ENCODE measurements at places on chromosomes 4 and X.

DNA sequence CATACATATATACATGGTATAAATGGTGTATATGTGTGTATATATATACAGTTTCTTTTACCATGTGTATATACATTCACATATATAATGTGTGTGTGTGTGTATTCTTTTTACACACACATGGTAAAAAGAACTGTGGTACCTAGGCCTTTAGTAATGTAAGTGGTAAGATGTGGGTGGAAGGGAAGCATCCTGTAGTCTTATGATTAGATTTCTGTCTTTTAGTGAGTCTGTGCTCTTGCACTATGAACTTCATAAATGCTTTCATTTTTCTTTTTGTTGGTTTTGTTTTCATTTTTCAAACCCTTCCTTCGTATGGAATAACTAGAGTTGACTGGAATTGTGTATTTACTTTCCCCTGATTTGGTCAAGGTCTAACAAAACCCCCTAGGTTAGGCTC lies 12.1 kb downstream of the PABPC4L start:
- DNase-seq, result no peak

DNA sequence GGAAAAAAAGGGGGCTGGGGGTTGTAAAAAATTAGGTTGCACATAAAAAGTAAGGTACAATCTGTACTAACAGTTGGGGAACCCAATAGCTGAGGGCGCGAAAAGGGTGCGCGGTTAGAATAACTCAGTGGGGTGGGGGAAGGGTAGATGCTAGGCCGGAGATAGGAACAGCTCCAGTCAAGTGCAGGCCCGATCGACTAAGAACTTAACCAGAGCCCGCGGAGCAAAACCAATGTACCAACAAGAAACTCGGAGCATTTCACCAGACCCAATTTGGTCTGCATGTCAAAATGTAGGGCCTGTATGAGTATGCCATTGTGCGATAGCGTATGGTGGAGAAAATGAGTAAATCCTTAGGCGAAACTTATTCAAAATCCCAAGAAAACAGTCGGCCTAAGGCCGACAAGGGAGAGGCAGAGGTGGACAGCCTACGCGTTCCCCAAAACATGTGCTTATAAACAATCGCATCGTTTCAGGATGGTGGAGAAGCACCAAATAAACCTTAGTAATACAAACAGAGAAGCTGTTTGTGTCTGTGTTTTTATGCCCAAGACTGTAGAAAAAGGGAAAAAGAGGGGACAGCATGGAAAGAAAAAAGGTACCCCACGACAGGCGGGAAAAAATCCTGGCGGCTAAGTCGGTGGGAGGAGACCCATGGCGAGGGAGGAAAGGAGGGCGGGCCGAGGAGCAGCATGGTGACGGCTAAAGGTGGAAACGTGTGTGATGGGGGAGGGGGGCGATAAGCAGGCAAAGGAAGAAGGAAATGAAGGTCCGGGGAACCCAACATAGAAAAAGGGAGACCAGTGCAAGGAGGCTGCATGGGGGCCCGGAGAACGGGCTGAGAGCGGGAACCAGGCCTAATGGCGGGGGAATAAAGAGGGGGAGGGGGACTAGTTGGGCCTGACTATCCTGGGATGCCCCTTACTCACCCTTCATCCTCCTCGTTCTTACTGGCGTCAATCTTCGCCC lies 990 bp downstream of the HNRNPD start:
- peak; percentile 86 for DNase-seq

GRCh38 chrX:20666331-20666730 lies 399.6 kb upstream of the RPS6KA3 start:
- no peak for DNase-seq

DNA sequence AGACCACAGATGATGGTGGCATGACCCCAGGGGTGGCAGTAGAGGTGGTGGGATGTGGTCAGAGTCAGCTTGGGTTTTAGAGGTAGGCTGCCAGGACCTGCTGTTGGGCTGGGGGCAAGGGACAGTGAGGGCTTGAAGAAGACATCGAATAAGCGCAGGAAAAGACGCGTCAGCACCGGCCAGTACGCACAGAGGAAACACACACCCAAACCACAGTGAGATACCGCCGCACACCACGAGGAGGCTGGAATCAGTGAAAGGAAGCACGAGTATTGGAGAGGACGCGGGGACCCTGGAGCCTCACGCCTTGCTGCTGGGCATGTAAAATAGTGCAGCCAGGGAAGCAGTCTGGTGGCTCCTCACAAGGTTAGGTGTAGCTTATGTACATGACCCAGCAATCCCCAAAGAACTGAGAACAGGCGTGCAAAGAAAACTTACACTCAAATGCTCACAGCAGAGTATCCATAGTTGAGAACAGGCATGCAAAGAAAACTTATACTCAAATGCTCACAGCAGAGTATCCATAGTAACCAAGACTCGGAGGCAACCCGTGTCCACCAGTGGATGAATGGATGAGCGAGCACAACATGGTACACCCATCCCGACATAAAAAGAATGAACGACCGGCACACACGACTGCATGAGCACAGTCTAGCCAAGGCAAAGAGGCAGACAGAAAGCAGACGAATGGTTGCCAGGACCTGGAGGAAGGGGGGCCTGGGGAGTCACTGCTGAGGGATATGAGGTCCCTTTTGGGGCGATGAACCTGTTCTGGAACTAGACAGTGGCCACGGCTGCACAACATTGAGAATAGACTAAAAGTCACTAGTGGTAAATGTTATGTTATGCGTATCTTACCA lies 13.3 kb downstream of the PDZD4 start:
- no peak for DNase-seq

GRCh38 chr4:158949099-158949498 lies 153.8 kb upstream of the RAPGEF2 start:
- DNase-seq, result no peak

GRCh38 chrX:53440621-53441517 lies 6.7 kb upstream of the HSD17B10 start:
- peak; percentile 72 for DNase-seq

DNA sequence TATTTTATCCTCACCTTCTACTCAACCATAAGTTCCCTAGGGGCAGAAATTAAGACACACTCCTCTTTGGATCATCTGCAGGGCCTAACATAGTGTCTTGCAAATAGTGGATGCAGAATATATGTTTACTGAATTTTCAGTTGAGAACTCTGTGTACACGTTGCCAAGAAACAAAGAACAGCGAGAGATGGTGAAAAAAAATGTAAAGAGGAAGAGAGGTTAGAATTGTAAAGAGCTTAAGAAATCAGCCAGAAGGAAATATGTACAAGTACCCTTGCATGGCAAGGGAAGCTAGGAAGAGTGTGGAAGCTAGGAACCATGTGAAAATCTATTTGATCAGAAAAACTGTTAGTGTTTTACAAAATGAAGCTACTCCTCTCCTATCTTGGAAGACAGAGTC lies 431.0 kb downstream of the SMARCA1 start:
- no peak for DNase-seq

DNA sequence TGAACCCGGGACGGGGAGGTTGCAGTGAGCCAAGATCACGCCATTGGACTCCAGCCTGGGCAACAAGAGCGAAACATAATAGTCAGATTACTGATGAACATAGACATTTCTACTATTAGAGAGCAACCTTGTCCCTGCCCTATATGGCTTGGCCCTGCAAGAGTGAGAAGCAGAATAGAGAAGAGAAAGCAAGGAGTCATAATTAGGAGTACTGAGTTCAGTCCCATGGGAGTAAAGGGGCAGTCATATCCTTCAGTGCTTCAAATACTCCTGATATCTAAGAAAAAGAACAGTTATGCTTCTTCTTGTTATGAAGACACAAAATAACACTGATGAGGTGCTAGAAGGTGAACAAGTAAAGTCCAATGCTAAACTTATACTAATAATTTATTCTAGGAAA lies 33.8 kb downstream of the CLDN2 start:
- DNase-seq, result no peak

DNA sequence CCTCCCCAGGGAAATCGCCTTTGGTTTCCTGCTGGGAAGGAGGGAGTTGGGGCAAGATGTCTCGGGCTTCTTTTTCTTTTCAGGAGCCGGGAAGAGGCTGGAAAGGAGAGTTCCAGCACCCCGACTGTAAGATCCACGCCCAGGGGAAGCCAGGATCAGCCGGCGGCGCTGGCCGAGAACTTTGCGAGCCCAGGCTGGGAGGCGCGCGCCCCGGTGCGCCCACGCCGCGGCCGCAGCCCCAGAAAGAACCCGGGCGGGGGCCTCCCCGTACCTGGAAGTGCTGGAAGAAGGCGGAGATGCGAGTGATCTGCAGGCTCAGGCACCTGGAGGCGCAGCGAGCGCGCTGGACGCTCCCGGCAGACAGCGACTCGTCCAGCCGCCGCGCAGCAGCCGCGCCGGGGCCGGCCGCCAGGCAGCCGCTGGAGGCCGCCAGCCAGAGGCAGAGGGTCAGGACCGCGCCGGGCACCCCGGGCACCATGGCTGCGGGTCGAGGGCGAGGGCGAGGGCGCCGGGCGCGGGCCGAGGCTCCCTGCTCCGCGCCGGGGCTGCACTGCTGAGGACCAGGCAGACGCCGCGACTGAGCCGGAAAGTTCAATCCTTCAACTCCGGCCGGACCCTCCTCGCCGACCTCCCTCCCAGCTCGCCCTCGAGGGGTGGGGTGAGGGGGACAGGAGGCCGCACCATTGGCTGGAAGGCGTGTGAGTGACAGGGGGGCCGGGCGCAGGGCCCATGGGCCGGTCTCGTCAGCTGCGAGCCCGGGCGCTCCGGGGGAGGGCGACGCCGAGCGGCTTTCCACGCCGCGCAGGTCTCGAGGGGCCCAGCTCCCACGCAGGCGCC lies at the start of gene ANOS1:
Gene ANOS1, minus strand, starts transcription at position 579 of the 837 bp plus-strand sequence. Its CDS starts 101 bp downstream, at position 478.
- peak; percentile 12 for DNase-seq

DNA sequence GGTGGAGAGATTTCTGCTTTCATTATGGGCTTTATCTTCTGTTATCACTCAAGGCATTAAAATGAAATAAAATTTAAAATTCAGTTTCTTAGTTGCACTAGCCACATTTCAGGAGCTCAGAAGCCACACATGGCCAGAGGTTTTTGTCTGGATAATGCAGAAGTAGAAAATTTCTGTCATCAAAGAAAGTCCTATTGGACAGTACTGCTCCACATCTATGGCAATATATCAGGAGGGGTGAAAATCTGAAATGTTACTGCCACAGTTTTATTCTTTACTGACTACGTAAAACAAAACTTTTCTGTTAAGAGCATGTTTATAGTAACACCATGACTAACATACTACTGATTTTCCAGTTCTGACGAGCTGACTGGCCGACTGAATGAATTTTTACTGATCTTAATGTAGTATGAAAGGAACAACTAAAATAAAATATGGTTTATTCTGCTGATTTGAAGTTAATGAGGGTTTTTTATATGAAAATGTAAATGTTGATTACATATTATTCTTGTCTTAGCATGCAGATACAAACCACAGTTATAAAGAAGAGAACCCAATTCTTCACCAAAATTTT lies 264.0 kb upstream of the HAND2 start:
- no peak for DNase-seq

GRCh38 chrX:150063674-150064073 lies 125.4 kb upstream of the EOLA2 start:
- DNase-seq, result no peak

DNA sequence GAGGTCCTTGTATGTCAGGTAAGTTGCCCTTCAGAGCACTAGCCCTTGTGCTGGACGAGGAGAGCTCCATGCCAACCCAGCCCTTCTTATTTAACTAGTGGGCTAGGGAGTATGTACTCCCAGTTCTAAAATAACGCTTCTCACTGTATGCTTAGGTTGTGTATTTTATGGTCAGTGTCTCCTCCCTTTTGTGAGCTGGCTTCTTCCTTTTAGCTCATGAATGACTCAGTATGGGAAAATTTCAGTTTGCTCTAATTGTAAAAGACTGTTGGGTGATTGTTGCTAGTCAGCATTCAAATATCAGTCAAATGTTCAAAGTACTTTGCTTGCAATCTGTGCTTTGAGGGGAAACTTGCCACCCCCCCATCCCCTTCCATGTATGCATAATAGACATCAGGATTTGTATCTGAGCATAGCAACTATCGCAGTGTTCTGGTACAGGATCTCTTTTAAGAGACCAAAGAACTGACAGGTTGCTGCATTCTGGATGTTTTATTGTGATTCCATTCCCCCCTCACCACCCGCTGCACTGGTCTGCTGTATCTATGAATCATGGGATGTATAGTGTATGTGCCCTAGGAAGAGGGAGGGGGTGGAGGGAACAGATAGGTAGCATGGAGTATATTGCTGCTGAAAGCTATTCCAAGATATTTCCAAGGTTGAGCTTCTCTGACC lies 34.7 kb downstream of the DLG3 start:
- DNase-seq, result no peak

- DNase-seq, result no peak
Measured at GRCh38 chrX:118418811-118419251, 72.9 kb downstream of the WDR44 start.

DNA sequence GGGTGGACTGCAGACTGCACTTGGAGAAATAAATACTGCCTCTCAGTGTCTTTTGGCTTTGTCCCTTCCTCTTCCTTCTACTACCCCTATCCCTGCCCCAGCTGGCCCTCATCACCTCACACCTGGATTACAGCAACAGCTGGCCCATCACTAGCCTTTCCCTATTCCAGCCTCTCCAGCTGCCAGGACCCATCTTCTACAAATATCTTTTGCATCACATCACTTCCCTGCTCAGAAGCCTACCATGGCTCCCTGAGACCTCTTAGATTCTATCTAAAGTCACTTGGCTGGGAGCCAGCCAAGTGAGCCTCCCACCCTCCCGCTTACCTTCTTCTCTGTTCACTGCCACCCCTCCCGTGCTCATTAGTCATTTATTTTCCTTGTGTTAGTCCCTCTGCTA lies 66.8 kb downstream of the TSC22D3 start:
- DNase-seq, result no peak

- DNase-seq, result no peak
Measured at GRCh38 chrX:19723427-19723826, 164.0 kb downstream of the SH3KBP1 start.

GRCh38 chr4:89222170-89222569 lies 85.4 kb downstream of the GPRIN3 start:
- DNase-seq, result no peak

GRCh38 chr4:106424426-106424825 lies 55.8 kb upstream of the GIMD1 start:
- DNase-seq, result no peak

GRCh38 chrX:50447535-50447934 lies 23.1 kb downstream of the DGKK start:
- no peak for DNase-seq

GRCh38 chr4:83449009-83449408 lies 6.6 kb downstream of the HELQ start:
- no peak for DNase-seq

DNA sequence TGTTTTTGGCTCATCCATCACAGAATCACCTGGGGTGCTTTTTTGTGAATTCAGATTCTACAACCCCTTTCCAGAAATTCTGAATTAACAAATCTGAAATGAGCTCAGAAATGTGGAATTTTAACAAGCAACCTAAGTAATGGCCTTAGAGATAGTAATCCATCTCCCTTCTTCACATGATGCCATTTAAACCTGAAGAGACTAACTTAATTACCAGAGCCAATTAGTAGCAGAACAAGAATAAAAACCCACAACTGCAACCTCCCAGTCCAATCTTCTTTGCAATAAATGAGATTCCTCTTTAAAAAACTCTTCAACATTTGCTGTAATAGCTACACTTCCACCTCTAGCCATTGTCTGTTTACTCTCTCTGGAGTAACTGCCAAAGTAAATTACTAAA lies 69.7 kb downstream of the ARAP2 start:
- no peak for DNase-seq

All from MG63 (cell line).